ENCODE measurements at places on chromosomes 6 and 20.
A peak's percentile ranks its signal among the peaks of the same experiment; 100 is the strongest.

- no peak for DNase-seq
Measured at GRCh38 chr20:64192406-64192805, 28.2 kb downstream of the MYT1 start.

GRCh38 chr6:2917801-2918445 is 14.8 kb upstream of the SERPINB9 start:
- DNase-seq: no peak

- DNase-seq: no peak
Measured at GRCh38 chr20:20549704-20550103, 162.7 kb downstream of the RALGAPA2 start.

DNA sequence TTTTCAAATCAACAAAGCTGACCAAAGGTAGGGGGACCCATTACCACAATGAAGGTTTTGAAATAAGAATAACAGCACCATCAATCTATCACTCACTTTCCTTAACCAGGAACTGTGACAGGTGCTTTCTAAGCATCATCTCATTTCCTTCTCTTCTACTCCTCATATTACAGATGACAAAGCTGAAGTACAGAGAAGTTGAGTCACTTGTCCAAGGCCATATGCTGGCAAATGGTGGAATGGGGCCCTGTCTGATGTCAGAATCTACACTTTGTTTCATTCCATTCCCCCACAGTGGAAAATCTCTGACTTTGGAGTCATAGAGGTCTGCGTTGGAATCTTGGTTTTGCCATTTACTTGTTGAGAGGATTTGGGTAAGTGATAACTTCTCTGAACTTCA is 222.5 kb upstream of the LRFN2 start:
- no peak for DNase-seq

DNA sequence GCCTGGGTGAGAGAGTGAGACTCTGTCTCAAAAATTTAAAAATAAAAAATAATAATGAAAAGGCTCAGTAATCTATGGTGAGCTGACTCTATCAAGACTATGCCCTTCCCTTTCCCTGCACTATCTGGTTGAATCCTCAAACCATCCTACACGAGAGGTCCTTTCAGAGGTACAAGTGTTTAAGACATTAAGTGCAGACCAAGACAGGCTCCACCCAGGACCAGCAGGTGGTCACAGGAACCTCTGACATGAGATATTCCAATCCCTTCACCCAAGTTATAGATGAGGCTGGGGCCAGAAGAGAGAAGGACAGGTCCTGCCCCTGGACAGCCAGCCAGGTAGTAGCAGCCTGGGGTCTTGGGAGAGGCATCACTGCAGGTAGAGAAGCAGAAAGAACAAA is 182.6 kb downstream of the NFATC2 start:
- no peak for DNase-seq

DNA sequence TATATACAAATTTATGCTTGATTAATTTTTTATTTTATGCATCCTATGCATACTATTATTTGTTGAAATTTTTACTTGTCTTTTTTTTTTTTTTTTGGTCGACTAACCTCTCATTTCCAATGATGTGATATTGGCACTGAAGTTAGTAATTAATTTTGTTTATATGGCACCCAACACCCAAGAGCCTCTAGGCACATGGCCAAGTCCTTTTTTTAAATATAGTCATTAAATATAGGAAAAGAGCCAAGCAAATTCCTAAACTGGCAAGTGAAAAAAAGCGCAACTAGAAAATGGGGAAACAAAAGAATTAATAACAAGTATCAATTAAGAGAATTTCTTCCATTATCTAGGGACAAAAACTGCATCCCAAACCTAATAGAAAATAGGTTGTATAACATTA is 85.5 kb upstream of the HS3ST5 start:
- DNase-seq: no peak

- DNase-seq: no peak
Measured at GRCh38 chr6:6008089-6008647, 1.4 kb upstream of the NRN1 start.

GRCh38 chr6:148854992-148855391 is 108.2 kb downstream of the UST start:
- DNase-seq: no peak

DNA sequence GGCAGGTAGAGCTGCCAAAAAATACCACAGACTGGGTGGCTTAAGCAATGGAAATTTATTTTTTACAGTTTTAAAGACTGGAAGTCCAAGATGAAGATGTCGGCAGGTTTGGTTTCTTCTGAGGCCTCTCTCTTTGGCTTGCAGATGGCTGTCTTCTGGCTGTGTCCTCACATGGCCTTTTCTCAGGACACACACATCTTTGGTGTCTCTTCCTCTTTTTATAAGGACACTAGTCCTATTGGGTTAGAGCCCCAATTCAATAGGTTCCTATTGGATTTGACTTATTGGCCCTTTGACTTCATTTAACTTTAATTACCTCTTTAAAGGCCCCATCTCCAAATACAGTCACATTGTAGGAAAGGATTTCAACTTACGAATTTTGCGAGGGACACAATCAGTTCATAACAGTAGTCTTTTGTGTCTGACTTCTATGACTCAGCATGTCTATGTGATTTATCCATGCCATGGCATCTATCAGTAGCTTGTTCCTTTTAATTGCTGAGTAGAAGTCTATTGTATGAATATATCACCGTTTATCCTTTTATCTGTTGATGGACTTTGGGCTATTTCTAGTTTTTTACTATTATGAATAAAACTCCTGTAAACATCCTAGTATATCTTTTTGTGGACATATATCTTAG is 11.0 kb upstream of the TCP11 start:
- no peak for DNase-seq

- peak; percentile 90 for DNase-seq
Measured at GRCh38 chr6:145112711-145113148, 622.6 kb downstream of the EPM2A start.

DNA sequence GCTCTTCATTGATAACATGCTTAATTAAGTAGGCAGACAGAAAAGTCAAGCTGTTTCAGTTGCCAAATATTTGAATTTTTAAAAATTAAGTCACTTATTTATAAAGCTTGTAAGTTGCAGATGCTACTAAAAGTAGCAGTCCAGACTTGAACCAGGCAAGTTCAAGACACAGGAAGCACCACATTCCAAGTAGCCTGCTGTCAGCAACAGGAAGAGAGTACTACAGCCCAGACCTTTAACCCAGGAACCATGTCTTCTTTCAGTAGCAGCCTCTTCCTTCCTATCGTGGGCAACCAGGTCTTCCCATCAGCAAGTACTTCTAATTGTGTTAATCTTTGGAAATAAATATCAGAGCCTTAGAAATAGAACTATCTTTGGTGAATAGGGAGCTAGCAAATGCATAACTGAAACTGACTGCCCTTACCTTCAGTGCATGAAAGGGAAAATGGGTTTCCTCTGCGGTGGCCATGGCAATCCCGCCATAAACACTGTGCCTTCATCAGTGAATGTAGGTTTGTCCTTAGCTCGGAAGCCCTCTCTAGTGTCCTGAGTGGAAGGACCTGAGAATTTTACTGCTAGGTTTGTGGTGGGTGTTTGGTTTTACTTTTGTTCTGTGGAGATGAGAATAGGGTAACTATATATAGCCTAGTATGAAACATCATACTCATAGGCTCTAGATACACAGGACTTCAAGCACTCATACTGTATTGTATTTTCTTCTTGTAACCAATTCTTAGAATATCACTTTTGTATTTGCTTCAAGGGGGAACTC is 95.6 kb downstream of the SYCP2 start:
- DNase-seq: no peak

DNA sequence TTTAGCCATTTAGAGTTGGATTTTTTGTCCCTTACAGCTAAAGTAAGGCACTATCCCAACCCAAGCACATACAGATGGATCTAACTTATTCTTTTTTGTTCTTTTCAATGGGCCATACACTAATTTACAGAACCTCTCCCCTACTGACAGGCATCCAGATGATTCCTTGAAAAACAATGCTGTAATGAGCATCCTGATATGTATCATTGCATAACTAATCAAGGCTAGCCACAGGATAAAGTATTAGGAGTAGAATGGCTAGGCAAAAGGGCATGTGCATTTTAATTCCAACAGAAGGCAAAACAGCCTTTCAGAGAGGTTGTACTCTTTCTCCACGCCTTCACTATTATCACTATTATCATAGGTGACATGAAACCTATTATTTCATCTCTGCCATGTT is 54.1 kb downstream of the ELOVL5 start:
- DNase-seq: no peak

- DNase-seq: no peak
Measured at GRCh38 chr6:1739680-1740079, 130.0 kb downstream of the FOXC1 start.

- DNase-seq: no peak
Measured at GRCh38 chr6:52984247-52984646, 10.8 kb downstream of the GSTA4 start.

DNA sequence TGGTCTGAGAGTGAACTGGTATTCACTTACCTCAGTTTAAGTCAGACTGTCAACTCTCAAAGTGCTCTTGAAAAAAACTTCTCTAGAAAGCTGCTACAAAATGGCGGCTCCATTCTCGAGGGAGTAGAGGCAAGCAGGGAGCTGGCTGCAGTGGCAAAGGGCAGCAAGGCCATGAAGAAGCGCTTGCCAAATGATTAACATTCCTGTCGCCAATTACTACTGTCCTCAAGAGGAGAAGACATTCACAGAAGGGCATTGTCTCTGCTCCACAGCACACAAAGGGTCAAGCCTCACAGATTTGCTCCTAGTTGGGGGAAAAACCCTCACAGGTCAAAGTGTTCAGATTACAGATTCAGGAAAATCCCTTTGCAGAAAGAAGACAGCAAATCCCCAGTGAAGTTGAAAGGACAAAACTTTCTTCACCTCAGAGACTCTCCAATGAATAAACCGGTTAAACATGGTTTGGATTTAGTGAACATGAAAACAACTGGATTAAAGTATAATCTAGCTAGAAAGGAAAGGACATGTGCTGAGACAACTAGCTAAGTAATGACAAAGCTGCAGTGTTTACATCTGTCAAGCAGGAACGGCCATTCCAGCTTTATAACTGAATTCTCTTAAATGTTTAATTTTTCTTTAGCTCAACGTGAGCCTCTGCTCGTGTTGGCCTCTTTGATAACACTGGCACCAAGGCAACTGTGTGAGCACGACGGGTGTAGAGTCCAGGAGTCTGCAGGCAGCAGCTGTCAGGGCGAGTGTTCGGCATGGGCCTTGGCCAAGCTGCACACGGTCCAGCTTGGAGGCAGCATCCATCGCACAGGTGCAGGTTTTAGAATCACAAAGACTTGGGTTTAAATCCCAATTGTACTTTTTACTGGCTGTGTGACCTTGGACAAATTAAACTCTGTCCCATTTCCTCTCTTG is 37.6 kb downstream of the NR2E1 start:
- no peak for DNase-seq

DNA sequence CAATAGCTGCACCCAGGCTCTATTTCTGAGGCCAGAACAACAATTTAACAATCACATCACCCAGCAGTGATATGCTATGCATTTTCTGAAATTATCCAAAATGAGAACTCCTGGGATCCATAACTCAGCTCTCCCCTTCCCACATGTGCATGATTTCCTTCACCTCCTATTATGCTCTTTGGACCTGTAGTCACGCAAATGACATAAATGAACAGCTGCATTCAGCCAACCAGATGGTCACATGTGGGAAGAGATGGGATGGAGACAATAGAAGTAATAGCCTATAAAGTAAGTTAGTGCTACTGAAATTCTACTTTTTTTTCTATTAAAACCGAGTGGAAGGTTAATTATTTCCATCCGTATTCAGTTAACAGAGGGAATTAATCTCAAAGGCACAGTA is 662.1 kb upstream of the ID4 start:
- DNase-seq: no peak

DNA sequence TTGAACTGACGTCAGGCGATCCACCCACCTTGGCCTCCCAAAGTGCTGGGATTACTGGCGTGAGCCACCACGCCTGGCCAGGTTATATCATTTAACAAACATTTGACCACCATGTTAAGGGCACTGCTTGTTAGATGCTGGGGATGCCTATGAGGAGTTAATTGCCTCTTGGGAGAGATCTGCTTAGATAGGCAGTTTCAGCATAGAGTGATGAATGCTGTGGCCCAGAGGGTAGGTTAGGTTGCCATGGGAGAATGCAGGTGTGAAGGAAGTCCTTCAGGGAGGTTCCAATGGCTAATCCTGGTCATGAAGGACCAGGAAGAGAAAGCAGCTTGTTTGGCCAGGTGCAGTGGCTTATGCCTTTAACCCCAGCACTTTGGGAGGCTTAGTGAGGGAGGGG is 17.0 kb downstream of the PHF20 start:
- no peak for DNase-seq

- no peak for DNase-seq
Measured at GRCh38 chr6:13535306-13535705, 39.1 kb upstream of the SIRT5 start.

- no peak for DNase-seq
Measured at GRCh38 chr6:100704961-100705360, 176.2 kb downstream of the ASCC3 start.

All from SK-N-DZ (cell line).